Psoas muscle (tissue), 8 donors: ENCODE measurements at places on chromosomes 12 and 14. TPM values are rescaled to one million over a fixed set of nuclear protein-coding genes. Genes with fewer than 3 reads are reported as not detected.
A peak's percentile ranks its signal among the peaks of the same experiment; 100 is the strongest.

Gene SLC10A1
- total RNA-seq = not detected

Gene ZNF10
- total RNA-seq = 3.9 TPM

Gene CLEC1A
- 1.6 TPM for total RNA-seq

Gene LRRK2
- total RNA-seq = 8.4 TPM

Gene E2F7
- 0.76 TPM for total RNA-seq

Gene SMAGP
- 1.8 TPM for total RNA-seq

Gene BHLHE41
- 41.5 TPM for total RNA-seq

Gene PFDN5
- 264 TPM for total RNA-seq

DNA sequence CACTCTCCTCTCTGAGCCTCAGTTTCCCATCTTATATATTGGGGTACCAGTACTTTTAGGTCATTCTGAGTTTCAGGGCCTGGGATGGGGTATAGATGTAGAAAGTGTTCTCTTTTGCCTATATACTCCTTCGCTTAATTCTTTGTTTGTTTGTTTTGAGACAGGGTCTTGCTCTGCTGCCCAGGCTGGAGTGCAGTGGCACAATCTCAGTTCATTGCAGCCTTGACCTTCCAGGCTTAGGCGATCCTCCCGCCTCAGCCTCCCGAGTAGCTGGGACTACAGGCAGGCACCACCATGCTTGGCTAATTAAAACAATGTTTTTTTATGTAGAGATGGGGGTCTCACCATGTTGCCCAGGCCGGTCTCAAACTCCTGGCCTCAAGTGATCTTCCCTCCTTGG lies 152.1 kb downstream of the AACS start:
- no peak overlapping the region for H3K4me3 ChIP-seq
- H3K27ac ChIP-seq = no peak overlapping the region
- no peaks in the 10 kb centered on the region for H3K36me3 ChIP-seq
- no peak for DNase-seq
- H3K4me1 ChIP-seq = no peaks in the 10 kb centered on the region

GRCh38 chr12:40020261-40020691 lies 85.6 kb downstream of the SLC2A13 start:
- no peaks in the 10 kb centered on the region for H3K27me3 ChIP-seq
- no peak overlapping the region for H3K27ac ChIP-seq
- no peaks in the 10 kb centered on the region for H3K4me1 ChIP-seq
- H3K36me3 ChIP-seq = no peaks in the 10 kb centered on the region
- no peak for DNase-seq

DNA sequence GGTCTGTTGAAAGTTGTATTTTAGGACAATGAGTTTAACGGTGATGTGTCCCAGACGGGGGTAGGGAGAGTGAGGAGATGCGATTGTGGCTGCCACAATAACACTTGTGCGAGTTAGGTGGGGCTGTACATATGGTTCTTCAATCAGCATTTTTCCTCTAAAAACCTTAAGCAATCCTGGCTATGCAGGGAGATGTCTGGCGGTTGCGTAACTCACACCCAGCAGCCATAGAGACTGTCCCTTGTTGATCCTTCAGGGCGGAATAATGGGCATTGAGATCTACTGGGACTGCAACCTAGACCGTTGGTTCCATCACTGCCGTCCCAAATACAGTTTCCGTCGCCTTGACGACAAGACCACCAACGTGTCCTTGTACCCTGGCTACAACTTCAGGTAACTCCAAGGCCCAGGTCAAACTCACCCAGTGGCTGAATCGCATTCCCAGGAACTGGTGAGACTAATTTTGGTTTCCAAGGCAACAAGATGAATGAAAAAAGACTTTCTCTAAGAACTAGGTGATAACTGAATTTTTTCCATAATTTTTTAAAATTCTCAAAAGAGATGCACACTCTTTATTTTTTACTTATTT lies 34.6 kb downstream of the P2RX7 start:
- no peak for DNase-seq
- H3K4me3 ChIP-seq = no peak overlapping the region
- H3K27ac ChIP-seq = no peak overlapping the region
- no peaks in the 10 kb centered on the region for H3K4me1 ChIP-seq

DNA sequence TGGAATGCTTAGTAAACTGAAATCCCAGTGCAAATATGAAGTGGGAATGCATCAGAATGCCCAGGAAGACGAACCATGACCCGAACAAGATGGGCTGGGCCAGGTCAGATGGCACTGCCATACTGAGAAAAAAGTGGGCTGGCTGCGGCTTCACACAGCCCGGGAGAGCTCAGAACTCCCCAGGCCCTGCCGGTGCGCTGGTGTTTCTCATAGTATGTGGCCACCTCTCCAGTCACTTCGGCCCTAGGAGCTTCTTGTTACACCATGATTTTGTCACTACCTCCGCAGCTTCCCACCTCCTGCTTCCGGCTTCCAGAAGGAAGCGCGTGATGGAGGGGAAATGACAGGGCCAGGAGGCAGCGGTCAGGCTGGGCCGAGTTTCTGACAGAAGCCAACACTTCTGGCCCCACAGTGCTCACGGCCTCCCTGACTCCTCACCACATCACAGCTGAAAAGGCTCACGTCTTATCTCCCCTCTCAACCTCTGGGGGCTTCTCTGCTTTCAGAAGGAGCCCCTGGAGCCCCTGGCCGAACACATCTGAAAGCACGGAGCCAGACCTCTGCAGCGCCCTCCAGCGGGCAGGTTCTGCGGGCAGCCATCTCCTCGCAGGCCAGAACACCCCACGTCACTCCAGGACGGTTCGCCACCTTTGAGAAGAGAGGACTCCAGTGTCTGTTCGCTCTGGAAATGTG lies 30.7 kb downstream of the DAD1 start:
- H3K27me3 ChIP-seq = no peaks in the 10 kb centered on the region
- DNase-seq = no peak
- no peak overlapping the region for H3K4me3 ChIP-seq
- peak overlapping the region; percentile 7 for H3K27ac ChIP-seq
- no peaks in the 10 kb centered on the region for H3K36me3 ChIP-seq
- peaks cover 11% of the 10 kb centered on the region for H3K4me1 ChIP-seq

- DNase-seq = no peak
- no peak overlapping the region for H3K27ac ChIP-seq
- H3K27me3 ChIP-seq = no peaks in the 10 kb centered on the region
- H3K36me3 ChIP-seq = no peaks in the 10 kb centered on the region
Observed at GRCh38 chr14:52366796-52367315, 52.7 kb downstream of the PTGER2 start.

DNA sequence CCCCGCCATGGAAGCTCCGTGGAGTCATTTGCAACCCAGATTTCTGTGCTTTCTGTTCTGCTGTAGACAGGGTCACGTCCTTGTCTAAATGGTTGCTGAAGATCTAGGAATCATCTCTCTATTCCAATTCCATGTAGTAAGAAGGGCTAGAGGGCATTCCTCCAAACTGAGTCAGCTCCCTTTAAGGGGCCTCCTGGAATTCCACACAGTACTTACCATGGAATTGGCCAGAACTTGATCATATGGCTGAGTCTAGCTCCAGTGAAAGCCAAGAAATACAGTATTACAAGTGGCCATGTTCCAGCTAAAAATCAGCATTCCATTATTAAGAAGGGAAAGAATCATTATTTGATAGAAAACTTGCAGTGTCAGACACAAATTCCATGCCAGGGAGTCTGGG lies 171.9 kb downstream of the PRKCH start:
- H3K4me3 ChIP-seq = no peak overlapping the region
- DNase-seq = no peak
- no peak overlapping the region for H3K27ac ChIP-seq
- no peaks in the 10 kb centered on the region for H3K27me3 ChIP-seq
- no peaks in the 10 kb centered on the region for H3K36me3 ChIP-seq

DNA sequence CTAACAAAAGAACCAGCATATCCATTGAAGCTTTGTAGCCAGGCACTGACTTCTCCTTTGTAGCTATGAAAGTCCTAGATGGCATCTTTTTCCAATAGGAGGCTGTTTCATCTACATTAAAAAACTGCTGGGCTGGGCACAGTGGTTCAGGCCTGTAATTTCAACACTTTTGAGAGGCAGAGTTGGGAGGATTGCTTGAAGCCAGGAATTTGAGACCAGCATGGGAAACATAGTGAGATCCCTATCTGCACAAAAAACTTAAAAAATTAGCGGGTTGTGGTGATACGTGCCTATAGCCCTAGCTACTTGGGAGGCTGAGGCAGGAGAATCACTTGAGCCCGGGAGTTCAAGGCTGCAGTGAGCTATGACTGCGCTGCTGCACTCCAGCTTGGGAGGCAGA lies 167.7 kb downstream of the CALM1 start:
- DNase-seq = no peak
- peaks cover 7% of the 10 kb centered on the region for H3K4me1 ChIP-seq
- peaks cover 5% of the 10 kb centered on the region for H3K36me3 ChIP-seq
- no peaks in the 10 kb centered on the region for H3K27me3 ChIP-seq

DNA sequence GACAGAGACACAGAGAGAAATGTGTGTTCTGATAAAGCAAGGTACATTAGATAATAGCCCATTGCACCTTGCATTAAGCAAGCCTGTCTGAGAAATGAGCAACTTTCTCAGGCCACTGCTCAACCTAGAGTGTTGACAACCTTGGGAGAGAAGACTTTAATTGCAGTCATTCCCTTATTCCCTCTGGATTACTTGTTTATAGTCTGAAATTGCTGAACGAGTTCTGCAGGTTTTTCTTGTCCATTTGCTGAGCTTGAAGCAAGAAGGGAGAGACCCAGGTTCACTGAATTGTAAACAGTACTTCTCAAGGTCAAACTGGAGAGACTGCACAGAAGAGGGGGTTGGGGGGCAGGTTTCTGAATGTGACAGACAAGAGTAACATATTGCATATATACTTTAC lies 159.4 kb upstream of the PLEKHG7 start:
- no peaks in the 10 kb centered on the region for H3K4me1 ChIP-seq
- H3K27ac ChIP-seq = no peak overlapping the region
- H3K36me3 ChIP-seq = no peaks in the 10 kb centered on the region
- H3K4me3 ChIP-seq = no peak overlapping the region

- H3K36me3 ChIP-seq = no peaks in the 10 kb centered on the region
- no peaks in the 10 kb centered on the region for H3K4me1 ChIP-seq
- no peaks in the 10 kb centered on the region for H3K27me3 ChIP-seq
- no peak for DNase-seq
- H3K4me3 ChIP-seq = no peak overlapping the region
Observed at GRCh38 chr14:106586098-106586704, 1059.8 kb downstream of the TMEM121 start.

DNA sequence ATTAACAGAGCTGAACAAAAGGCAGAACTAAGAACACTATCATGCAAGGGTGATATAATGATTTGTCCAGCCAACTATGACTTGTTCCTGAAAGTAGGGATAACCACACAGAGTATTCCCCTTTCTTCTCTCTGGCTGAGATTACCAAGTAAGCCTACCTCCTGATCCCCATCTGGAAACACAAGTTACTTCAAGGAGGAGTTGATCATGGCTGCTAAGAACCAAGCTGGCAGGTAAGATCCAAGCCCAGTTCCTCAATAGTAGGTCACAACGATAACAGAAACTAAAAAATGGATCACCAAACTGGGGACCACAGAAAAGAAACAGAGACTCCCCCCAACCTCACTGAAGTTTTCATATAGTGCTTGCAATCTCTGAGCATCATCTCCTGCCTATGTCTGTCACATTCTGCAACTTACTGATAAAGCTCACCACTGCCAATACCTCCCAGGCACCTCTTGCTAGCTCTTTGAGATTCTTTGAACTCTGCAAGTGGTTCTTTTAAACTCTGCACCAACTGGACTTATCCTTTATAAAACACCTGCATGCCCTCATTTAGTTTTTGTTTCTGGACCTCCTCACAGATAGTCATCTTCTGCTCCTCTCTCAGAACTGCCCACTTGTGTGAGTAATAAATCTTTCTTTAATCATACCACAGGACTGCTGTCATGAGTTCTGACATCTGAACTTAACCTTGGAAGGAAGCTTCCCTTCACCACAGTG lies 76.6 kb downstream of the LRP6 start:
- H3K4me1 ChIP-seq = peaks cover 21% of the 10 kb centered on the region
- DNase-seq = no peak
- no peaks in the 10 kb centered on the region for H3K27me3 ChIP-seq
- no peak overlapping the region for H3K27ac ChIP-seq

DNA sequence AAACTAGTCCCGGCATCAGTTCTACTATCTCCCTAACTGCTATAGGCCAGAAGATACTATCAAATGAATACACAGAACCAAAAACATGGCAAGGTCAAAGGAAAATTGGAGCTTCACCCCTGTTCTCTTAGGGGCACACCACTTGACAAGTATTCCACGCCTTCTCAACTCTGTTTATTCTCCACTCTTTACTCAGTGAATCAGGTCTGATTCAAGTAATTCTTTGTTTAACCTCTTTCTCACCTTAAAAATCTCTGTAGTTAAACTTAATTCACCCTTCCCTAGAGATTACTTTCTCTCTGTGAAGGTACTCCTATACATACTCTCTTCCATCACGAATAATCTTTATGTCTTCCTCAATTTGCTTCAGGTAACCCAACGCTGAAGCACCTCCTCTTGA lies 248.9 kb downstream of the MED13L start:
- no peaks in the 10 kb centered on the region for H3K27me3 ChIP-seq
- peaks cover 40% of the 10 kb centered on the region for H3K4me1 ChIP-seq
- H3K36me3 ChIP-seq = no peaks in the 10 kb centered on the region
- DNase-seq = no peak

DNA sequence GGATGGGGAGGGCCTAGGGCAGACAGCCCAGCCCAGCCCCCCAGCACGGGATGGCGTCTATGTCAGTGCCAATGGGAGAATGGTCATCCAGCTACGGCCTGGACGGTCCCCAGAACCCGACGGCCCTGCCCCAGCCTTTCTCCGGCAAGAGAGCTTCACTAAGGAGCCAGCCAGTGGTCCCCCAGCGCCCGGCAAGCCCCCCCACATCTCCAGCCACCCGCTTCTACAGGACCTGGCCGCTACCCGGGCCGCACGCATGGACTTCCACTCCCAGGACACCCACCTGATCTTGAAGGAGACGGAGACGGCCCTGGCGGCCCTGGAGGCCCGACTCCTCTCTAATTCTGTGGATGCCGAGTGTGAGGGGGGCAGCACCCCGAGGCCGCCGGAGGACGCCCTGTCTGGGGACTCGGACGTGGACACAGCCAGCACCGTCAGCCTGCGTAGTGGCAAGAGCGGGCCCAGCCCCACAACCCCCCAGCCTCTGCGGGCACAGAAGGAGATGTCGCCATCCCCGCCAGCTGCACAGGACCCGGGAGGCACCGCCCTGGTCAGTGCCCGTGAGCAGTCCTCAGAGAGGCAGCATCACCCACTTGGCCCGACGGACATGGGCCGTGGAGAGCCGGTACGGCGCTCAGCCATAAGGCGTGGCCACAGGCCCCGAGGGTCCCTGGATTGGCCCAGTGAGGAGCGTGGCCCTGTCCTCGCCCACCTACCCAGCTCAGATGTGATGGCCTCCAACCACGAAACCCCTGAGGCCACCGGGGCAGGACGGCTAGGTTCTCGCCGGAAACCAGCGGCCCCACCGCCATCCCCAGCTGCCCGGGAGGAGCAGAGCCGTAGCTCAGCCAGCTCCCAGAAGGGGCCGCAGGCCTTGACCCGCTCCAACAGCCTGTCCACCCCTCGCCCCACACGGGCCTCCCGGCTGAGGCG lies 21.9 kb downstream of the CEP170B start:
- H3K36me3 ChIP-seq = peaks cover 50% of the 10 kb centered on the region
- no peak overlapping the region for H3K4me3 ChIP-seq
- no peak overlapping the region for H3K27ac ChIP-seq
- DNase-seq = peak; percentile 15
- peaks cover 3% of the 10 kb centered on the region for H3K4me1 ChIP-seq
